ENCODE measurements at places on chromosomes 7 and 10.

GRCh38 chr7:129610709-129611245, 743 bp upstream of the NRF1 start:
- no peak for DNase-seq
- no peaks in the 10 kb centered on the region for H3K4me1 ChIP-seq
- H3K4me3 ChIP-seq, result peak overlapping the region; percentile 93
- no peaks in the 10 kb centered on the region for H3K36me3 ChIP-seq
- H3K27me3 ChIP-seq, result no peaks in the 10 kb centered on the region

GRCh38 chr10:88471899-88472298, 111.2 kb downstream of the RNLS start:
- no peaks in the 10 kb centered on the region for H3K27me3 ChIP-seq
- H3K4me1 ChIP-seq, result peaks cover 16% of the 10 kb centered on the region
- no peak overlapping the region for H3K4me3 ChIP-seq

DNA sequence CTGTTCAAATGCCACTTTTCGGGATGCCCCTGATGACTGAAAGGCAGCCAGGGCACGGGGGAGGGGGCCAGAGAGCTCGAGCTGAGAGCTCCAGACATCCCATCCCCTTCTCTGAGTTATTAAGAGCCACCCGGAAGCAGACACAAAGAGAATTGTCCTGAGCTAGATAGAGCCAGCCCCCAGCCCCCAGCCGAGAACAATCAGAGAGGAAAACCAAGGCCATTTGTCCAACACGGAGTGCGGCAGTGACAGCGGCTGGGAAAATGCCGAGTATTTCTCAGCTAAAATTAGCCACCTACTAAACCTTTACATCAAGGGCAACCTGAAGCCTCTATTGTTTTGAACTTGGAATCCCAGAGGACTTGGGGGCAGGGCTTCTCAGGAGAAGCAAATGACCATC, 51.0 kb downstream of the UNC5B start:
- H3K27me3 ChIP-seq, result no peaks in the 10 kb centered on the region
- peaks cover 7% of the 10 kb centered on the region for H3K4me1 ChIP-seq
- DNase-seq, result no peak
- H3K4me3 ChIP-seq, result no peak overlapping the region

DNA sequence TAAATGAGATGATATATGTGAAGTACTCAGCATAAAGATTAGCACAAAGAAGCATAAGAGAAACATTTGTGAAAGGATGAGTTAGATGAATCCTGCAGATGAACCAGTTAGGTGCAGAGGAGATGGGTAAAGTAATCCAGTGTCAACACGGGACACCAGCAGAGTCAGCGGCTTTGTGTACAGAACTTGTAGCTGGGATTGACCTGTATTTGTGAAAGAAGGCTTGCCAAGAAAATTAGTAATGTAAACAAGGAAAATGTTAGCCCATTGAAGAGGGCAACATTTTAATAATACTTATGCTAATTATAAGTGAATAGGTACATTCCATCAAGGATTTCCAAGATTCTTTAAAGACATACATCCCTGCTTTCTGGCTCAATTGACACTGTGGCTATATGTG, 255.7 kb downstream of the PTEN start:
- no peak overlapping the region for H3K4me3 ChIP-seq
- no peaks in the 10 kb centered on the region for H3K4me1 ChIP-seq
- H3K27me3 ChIP-seq, result no peaks in the 10 kb centered on the region
- H3K27ac ChIP-seq, result no peak overlapping the region
- H3K36me3 ChIP-seq, result no peaks in the 10 kb centered on the region

GRCh38 chr10:79078367-79079053, 9.7 kb downstream of the ZMIZ1 start:
- H3K4me3 ChIP-seq, result no peak overlapping the region
- DNase-seq, result no peak

GRCh38 chr10:11260170-11260569, 242.5 kb downstream of the CELF2 start:
- no peak for DNase-seq
- H3K36me3 ChIP-seq, result no peaks in the 10 kb centered on the region
- no peak overlapping the region for H3K27ac ChIP-seq
- no peak overlapping the region for H3K4me3 ChIP-seq
- H3K4me1 ChIP-seq, result no peaks in the 10 kb centered on the region

DNA sequence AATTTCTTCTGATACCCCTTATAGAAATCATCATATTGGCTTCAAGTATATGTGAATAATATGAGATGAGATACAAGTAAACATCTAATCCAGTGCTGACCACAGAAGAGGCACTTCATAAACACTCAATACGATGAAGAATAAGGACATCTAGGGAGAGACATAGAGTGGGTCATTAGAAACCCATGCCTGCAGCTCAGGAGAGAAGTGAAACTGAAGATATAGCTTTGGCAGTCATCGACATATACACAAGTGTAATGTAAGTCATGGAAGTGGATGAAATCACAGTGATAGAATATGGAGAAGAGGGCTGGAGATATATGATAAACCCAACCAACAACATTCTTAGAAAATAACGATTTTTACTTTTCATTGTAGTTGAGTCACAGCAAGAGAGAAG, 665.0 kb downstream of the PARD3 start:
- no peak overlapping the region for H3K4me3 ChIP-seq
- no peaks in the 10 kb centered on the region for H3K27me3 ChIP-seq
- H3K27ac ChIP-seq, result no peak overlapping the region
- DNase-seq, result no peak

All from liver (tissue), 10 donors.